Stimulated activated CD4-positive, alpha-beta T cell treated with anti-CD3 and anti-CD28 coated beads, Interleukin-4, amount 100 ng/mL, for 1 hour (primary cell): ENCODE measurements at places on chromosomes 6 and 20.
A peak's percentile ranks its signal among the peaks of the same experiment; 100 is the strongest.

GRCh38 chr6:28395918-28396317 is 3.6 kb downstream of the ZSCAN12 start:
- no peak for DNase-seq

DNA sequence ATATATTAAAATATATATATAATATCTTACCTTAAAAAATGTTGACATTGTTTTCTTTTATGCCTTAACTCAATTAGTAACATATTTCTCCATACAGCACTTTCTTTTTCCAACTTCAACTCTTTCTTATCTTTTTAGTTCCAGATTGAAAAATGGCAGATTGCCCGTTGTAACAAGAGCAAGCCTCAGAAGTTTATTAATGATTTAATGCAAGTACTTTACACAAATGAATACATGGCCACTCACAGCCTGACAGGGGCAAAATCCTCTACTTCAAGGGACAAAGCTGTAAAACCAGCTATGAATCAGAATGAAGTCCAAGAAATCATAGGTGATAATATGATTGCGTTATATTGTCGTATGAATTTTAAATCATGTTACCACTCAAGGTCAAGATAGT is 29.4 kb upstream of the KIAA1586 start:
- DNase-seq = no peak

- DNase-seq = peak; percentile 31
These were observed 258.7 kb downstream of the LRFN2 start for GRCh38 chr6:40328386-40328985.

GRCh38 chr20:61442075-61442670 is 190.1 kb downstream of the CDH4 start:
- DNase-seq = no peak

GRCh38 chr20:24994470-24995368 is 2.2 kb upstream of the APMAP start:
- DNase-seq = peak; percentile 76

GRCh38 chr6:2755456-2755855 is 4.7 kb upstream of the MYLK4 start:
- no peak for DNase-seq

GRCh38 chr20:22429175-22430153 is 154.9 kb downstream of the FOXA2 start:
- DNase-seq = no peak

DNA sequence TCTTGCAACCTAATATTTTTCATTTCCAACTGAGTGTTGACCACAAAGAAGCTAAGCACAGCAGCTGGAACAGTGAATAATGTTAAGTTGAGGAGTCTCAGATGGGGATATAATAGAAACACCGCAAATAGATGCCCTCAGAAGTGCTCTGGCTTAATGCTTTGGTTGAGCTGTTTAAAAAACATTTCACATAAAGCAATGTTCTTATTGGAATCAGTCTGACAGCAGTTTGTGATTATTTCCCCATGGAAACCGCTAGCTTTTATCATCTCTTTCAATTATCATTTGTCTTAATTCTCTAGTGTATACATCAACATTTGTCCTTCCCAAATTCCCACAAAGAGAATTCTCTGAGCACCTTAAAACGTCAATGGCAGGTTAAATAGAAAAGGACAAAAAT is 30.8 kb downstream of the METTL24 start:
- DNase-seq = no peak

DNA sequence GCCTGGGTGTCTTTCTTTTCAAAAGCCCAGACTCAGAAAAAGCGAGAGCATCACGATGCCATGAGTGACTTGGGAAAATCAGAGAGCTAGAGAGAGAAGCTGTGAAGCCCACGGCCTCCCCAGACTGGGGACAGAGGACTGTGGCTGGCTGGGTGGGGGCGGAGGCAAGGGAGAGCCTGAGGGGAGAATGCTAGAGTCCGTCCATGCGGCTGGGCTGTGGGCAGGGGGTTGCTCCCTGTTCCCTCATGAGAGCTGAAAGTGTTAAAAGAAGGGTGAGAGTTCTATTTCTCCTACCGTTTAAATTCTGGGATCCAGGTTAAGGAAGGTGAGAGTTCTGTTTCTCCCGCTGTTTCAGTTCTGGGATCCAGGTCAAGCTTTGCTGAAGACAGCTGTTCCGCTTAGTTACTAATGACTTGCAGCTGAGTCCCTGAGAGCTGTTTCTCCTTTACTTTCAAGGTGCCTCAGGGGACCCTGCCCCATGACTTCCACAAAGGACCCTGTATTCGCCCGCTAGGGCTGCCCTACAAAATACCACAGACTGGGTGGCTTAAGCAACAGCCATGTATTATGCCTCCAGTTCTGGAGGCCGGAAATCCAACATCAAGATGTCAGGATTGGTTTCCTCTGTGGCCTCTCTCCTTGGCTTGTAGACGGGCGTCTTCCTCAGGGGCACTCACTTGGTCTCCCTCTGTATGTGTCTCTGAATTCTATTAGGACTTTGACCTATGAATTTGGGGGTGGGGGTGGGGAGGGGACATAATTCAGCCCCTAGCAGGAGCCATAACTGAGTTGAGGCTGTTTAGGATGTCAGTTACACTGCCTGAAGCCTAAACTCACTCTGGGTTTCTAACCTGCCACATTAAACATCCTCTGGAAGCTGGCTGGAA is 127.0 kb downstream of the PXDC1 start:
- no peak for DNase-seq

DNA sequence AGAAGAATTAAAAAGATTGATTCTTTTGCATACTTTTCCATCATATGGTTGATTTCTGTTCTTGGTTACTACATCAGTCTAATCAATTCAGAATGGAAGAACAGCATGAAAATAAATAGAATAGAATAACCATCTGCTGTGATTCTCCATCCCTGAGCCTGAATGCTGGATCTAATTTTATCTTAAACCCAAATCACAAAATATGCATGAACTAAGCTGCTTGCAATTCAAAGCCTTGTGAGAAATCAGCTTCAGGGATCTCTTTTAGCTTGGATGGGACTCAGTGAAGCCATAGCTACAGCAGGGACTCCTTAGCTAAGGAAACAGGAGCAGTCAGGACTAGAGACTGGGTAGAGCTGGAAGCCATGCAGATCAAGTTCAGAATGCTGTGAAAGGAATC is 74.1 kb downstream of the TPBG start:
- DNase-seq = no peak

GRCh38 chr6:113112086-113112485 is 745.1 kb upstream of the MARCKS start:
- DNase-seq = no peak

DNA sequence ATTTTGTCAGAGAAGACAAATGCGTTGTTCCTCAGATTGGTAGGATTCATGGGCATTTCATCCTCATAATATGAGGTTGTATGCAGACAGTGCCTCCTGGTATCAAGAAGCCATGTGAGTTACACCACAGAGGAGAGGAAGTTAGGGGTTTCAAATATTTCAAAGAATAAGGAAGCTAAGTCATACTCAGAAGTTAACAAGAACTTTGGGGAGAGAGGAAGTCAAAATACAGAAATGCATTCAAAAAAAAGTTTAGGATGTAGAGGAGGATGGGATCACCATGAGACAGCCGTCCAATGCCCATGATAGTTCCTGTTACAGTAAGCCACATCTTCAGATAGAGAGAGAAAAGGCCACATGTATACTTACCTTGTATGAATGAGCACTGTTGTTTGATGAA is 22.3 kb downstream of the HLA-DOB start:
- DNase-seq = no peak
